ENCODE measurements at places on chromosomes 2 and 18. TPM values are rescaled to one million over a fixed set of nuclear protein-coding genes. Genes with fewer than 3 reads are reported as not detected.

FAM237A gene
- not detected for total RNA-seq

- DNase-seq = no peak
Observed at GRCh38 chr2:28539118-28539541, 43.3 kb downstream of the PLB1 start.

GRCh38 chr2:110126906-110127305 is 11.3 kb upstream of the MALL start:
- DNase-seq = no peak

- DNase-seq = no peak
Observed at GRCh38 chr2:129748653-129749052, 230.8 kb upstream of the RAB6C start.

- DNase-seq = no peak
Observed at GRCh38 chr2:231923951-231924888, 2.0 kb downstream of the NPPC start.
